Calu3 (cell line): ENCODE measurements at places on chromosomes 7 and 10.

- DNase-seq = no peak
Measured at GRCh38 chr10:102202386-102202785, 23.7 kb upstream of the ELOVL3 start.

DNA sequence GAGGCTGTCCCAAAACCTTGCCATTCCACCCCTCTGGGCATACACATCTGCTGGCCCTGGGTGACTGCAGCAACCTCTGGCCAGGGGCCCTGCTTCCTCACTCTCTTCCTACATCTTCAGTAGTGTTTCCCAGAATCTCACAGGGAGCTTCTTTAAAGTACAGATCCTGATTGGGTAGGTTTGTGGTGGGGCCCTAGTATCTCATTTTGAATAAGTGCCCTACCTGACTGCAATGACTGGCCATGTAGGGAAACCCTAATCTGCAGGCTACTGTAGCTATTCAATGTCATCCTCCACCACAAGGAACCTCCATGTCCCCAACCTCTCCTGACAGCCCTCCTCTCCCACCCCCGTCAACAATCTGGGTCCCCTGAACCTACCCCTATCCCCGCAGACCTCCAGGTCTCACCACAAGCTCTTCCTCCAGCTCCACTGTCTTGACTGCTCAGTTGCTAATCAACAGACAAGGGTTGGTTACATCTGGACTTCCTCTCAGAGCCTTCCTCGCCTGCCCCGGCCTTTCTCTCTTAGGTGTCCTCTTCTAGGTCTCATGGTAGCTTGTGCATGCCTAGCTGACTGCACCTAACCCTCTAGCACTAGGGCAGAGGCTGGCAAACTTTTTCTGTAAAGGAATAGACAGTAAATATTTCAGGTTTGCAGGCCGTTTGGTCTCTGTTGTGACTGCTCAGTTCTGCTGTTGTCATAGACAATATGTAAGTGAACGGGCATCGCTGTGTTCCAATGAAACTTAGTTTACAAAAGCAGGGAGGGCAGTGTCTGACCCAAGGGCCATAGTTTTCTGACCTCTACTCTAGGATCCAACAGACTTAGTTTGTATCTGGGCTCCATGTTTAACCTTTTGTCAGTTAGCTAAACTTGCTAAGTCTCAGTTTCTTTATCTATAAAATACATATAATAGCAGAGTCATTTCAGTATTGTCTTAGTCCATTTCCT lies 121.1 kb downstream of the AOAH start:
- no peak for DNase-seq

DNA sequence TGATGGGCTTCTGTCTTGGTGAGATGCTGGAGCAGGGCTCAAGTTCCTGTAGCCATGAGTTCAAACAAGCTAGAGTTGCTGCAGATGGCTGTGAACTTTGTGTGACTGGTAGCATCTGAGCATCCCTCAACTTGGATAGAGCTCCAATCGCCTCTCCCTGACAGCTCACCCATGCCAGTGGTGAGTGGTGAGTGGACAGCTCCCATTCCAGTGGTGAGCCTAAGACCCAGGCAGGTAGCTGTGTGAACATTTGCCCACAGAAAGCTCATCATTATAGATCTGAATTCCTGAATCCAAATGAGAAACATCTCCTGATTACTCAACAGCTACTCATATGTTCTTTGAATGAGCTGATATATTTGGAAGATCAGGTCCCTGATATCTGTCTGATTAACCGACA lies 25.3 kb downstream of the STEAP1B start:
- no peak for DNase-seq

DNA sequence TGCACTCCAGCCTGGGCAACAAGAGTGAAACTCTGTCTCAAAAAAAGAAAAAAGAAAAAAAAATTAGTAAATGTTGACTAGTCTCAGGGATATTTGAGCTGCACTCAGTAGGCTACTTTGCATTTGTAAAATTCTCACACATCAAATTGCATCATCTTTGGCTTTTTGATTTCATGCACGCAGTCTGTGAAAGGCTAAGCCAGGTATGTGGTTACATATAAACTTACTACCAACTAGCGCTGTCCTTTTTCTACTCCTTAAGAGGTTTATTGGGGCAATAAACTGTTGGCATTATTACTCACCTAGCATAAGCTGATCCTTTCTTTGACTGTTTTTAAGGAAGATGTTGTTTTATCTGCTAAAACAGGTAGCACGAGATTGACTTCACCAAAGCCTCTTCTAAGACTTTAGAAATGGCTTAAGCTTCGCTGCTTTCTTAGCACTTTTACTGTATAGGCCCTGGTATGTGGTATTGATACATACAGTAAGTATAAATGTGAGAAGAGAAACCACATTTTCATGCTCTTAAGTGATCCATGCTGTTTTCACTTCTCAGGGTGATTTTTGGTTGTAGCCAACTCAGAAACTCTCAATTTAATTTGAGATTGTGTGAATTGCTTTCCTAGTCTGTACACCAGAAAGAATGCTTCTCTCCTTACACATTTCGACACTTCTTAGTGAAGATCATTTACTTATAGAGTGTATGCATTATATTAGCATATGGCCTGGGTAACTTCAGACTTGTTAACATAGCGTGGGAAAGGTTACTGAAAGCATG lies 323.9 kb downstream of the AUTS2 start:
- no peak for DNase-seq

DNA sequence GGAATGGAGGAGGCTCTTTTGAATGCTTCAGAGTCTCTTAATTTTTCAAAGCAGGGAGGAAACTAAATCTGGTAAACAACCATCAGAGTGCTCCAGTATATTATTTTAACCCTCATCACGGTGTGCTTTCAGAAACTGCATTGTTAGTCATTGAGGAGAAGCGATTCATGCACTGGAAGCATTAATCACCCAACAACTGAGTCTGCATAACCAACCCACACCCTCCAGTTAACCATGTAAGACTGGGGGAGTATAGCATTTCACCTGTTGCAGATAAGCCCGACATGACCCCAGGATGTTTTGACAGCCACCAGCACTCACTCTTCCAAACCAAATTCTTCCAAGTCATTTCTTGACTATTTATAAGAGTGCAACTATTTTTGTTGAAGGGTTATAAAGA lies 257.6 kb downstream of the GATA3 start:
- DNase-seq = no peak

- DNase-seq = no peak
Measured at GRCh38 chr7:131897016-131897789, 340.8 kb upstream of the PODXL start.

DNA sequence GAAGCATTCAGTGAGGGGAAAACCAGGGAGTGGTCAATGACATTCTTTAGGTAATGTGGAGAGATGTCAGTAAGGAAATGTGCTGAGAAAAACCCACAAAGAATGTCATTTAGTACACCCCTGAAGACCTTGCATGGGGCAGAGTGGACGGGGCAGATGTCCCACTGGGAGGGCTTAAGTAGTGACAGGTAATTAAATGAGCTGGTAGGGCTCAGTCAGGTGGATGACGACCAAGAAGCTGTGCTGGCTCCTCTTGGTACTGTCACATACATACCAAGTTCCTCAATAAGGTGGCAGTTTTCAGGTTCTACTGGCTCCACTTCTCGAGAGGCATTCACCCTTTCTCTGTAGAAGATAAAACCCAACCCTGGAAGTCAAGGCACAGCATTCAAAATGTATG lies 1.8 kb downstream of the PON3 start:
- no peak for DNase-seq

DNA sequence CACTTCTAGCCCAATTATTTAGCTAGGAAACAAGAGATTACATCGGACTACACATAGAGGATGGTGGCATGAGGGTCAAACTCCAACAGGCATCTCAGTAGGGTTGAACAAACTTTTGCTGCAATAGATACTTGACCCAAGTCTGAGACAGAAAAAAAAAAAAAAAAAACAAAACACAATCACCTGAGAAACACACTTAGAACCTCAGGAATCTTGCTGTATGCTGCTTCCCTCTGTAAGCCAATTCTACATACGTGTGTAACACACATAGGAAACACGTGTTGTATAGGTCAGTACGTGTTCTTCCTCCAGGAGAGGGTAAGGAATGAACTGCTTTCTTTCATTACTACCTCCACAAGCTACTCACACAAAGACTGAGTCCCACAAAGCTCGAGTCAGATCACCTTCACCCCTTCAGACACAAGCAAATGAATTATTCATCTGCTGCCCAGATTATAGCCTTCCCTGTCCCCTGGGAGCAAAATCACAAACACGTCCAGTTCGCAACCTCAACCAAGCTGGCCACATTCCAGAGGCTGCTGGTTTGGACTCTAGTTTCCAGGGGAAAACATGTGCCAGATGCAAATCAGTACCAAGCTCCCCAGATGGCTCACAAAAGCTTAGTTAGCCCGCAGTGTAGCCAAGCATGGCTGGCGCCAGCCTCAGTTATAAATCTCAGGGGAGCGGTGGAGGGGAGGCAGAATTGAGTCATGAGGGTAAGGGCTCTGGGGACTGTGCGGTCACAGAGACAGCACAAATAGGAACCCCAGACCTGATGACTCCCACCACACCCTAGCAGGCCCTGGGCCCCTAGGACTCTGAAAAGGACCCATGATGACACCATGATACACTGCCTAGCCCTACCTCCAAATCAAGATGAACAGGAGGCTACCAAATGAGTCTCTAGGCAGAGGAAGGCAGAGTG lies 15.1 kb downstream of the PSAP start:
- no peak for DNase-seq

GRCh38 chr10:101063050-101063525 lies 1.3 kb downstream of the KAZALD1 start:
- DNase-seq = no peak

DNA sequence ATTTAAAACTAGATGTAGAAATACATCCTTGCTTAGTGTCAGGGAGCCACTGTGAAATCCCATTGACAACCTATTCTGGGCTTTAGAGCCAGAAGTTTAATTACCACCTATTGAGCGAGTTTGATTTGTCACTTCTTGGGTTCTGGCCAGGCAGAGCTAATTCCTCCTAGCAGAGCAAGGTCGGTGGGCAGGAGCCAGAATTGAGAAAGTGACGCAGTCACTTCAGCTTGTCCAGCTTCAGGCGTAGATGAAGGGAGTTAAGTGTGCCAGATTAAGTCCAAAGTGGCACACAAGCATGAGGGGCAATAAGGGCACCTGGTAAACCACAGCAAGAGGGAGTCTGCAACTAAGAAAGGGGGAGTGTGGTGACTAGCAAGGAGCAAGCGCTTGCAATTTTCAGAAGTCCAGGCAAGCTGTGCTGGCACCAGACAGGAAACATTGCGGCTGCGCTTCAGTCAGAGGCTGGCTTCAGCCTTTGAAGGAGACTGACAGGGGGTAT lies 119.4 kb downstream of the ST7 start:
- no peak for DNase-seq

- no peak for DNase-seq
Measured at GRCh38 chr7:143433759-143434158, 9.5 kb upstream of the TAS2R60 start.

DNA sequence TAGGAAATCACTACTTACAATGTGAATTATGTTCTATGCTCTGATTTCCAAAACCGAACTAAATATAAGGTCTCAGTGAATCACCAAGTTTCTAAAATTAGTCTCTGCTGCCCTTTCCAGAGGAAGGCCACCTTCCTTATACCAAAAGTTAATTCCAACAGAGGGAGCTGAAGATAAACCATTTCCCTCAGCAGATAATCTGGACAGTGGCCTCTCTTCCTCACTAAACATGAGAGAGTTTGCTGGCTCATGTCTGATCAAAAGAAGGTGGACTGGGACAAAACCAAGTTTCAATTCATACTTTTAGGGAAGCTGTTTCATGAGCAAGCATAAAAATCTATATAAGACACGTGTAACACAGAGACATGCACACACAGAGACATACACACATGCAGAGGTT lies 6.4 kb downstream of the FEZF1 start:
- no peak for DNase-seq

DNA sequence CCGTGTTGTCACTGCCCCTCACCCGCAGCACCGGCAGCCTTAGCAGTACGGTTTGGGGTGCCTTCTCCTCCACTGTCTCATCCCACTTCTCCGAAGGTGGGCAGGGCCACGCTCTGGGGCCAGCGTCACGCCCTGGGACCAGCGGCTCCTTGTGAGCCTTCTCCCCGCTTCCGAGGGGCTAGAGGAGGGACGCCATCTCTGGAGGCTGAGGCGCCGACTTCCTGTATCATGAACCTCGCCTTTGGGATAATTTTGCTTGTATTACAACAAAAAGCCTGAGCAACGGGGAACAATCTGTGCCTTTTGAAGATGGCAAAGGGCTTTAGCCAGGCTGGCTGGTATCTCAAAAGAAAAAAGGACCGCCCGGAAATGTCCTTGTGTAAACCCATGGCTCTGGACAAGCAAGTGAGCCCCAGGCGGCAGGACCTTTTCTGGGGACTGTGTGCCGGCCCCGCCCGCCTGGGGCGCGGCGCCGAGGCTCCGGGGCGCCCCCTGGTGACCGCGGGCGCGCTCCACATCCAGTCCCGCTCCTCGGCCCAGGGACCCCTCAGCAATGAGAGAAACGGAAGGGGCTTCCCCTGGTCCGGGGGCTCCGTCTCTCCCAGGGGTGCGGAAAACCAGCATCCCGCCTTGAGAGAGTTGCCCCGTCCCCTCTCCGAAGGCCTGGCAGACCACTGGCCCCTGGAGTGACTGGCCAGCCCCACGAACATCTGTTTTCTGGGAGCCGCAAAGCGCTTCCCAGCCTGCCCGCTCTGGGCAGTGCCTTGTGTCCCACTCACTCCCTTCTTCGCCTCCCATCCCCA lies 3.8 kb downstream of the DEPP1 start:
- DNase-seq = peak; percentile 80

GRCh38 chr7:41688906-41689305 lies 14.0 kb downstream of the INHBA start:
- DNase-seq = no peak

- DNase-seq = no peak
Measured at GRCh38 chr7:68376131-68376661, 1222.1 kb upstream of the AUTS2 start.

- DNase-seq = no peak
Measured at GRCh38 chr7:66668112-66668511, 39.4 kb downstream of the KCTD7 start.

DNA sequence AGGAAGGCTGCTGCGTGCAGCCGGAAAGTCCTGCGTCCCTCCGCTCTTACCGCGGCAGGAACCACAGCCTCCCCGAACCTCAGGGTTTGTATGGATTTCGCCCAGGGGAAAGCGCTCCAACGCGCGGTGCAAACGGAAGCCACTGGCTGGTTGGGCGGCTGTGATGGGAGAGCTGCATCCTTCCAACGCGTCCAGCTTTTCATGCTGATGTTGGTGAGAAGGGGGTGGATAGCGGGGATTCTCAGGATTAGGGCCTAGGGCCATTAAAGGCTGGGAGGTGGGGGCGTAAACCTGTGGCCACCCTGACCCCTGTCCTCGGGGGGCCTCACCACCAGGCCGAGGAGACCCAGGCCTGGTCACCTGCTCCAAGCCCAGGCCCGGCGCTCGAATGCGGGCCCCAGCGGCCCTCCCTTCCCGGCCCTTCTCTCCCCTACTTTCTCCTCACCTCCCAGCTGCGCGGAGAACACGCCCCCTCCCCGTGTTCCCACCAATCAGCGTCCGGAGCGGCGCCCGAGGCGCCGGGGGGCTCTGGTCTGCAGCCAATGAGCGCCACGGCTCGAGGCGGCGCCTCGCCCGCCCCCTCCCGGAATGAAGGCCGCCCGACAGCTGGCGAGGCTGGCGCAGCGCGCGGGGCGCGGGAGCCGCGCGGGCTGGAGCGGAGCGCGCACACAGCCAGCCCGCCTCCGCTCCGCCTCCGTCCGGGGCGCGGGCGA lies 458 bp upstream of the NANOS1 start:
- DNase-seq = peak; percentile 89
